ENCODE measurements at places on chromosomes 4 and X.

- DNase-seq, result peak; percentile 0
Observed at GRCh38 chrX:144566592-144566991, 680.7 kb upstream of the SPANXN1 start.

DNA sequence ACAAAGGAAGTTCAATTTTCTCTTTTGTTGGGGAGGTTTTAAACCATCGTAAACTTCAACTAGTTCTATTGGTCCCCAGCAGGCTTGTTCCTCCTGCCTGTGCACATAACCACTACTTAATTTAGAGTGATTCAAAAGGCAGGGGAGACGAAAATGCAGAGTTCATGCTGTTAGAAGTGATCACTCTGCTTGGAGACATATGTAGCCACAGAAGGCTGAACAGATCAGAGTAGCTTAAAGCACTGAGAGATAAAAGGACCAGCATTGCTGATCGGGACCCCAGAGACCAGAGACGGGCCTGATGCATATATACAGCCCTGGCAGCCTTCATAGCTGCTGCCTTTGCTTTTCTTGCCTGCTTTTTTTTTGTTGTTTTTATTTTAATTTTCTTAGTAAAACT lies 662.0 kb upstream of the CPEB2 start:
- DNase-seq, result no peak

DNA sequence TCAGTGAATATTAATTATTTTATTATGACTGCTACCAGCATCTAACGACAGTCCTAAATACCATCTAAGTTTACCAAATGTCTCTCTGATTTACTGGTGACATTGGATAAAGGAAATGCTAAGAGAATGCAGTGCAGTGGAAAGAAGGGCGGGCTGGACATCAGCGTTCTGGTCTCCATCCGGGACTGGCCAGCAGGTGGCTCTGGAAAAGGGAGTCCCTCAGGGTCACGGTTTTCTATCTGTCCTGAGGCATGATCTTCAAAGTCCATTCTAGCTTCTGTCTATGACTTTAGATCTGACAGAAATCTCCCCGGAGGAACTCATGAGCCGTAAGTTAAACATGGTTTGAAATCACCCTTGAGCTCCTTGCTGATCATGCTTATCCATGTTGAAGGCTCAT lies 3.3 kb downstream of the TRIM2 start:
- DNase-seq, result no peak

GRCh38 chrX:75131973-75132627 lies 24.0 kb downstream of the ABCB7 start:
- no peak for DNase-seq

DNA sequence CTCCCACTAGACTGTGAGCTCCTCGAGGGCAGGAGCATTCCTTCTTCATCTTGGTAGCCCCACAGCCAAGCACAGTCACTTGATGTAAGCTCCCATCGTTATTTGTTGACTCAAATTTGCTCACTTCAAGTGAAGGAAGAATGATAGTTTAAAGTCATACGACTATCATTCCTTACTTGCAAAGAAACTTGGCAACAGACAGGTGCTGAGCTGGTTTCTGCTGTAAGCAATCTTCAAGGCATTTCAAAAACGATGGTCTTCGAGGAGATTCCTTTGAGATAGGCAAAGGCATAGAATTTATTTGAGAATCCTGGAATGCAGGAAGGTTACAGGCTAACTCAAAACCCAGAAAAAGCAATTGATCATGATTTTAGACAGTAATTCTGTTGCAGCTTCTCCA lies 64.8 kb downstream of the QDPR start:
- DNase-seq, result no peak

DNA sequence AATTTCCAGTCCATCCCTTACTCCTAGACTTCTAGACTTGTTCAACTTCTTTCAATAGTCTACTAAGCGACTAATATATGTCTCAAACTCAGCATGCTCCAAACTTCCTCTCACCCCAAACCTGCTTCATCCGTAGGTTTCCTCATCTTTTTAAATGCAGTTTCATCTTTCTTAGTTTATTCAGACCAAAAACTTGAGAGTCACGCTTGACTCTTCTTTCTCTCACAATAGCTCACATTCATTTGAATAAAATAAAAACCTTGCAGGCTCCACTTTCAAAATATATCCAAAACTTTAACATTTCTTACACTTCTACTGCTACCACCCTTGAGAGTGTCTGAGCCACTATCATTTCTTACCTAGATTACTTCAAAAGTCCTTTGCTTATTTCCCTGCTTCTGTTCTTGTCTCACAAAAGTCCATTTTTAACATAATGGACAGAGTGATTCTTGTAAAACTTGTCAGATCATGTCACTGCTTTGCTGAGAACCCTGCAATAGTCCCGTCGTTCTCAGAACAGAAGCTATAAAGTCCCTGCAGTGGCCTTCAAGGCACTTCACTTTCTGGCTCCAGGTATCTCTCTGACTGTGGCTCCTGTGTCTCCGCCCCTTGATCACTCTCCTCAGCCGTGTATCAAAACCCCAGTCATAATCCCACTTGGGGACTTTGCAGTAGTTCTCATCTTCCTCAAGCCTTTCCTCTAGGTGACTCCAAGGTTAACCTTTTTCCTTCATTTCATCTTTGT lies 167.6 kb downstream of the ARHGAP24 start:
- no peak for DNase-seq
